Stimulated activated CD8-positive, alpha-beta memory T cell treated with anti-CD3 and anti-CD28 coated beads, Interleukin-7, amount 100 ng/mL, for 48 hours (primary cell): ENCODE measurements at places on chromosomes 7 and 10.

DNA sequence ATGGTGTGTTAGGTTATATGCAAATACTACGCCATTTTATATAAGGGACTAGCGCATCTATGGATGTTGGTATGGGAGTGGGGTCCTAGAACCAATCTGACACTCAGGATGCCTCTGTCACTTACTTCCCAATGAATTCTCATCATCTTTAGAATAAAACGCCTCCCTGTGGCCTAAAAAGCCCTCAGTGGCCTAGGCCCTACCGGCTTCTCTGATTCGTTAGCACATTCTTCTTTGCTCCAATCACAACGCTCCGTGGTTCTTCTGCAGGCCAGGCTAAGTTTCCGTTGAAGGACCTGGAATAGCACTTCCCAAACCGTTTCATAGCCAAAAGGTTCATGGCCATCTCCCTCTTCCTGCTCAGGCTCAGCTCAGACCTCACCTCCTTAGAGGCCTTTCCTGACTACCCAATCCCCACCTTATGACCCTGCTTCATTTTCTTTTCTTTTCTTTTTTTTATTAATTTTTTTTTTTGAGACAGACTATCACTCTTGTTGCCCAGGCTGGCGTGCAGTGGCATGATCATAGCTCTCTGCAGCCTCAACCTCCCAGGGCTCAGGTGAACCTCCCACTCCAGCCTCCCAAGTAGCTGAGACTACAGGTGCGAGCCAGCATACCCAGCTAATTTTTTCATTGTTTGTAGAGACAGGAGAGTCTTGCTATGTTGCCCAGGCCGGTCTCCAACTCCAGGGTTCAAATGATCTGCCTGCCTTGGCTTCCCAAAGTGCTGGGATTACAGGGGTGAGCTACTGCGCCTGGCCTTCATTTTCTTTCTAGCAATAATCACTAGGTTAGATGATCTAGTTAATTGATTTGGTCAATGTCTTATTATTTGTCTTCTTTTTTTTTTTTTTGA is 24.5 kb upstream of the YWHAG start:
- no peak for DNase-seq

- no peak for DNase-seq
These were observed 14.5 kb downstream of the IPMK start for GRCh38 chr10:58253184-58253583.

DNA sequence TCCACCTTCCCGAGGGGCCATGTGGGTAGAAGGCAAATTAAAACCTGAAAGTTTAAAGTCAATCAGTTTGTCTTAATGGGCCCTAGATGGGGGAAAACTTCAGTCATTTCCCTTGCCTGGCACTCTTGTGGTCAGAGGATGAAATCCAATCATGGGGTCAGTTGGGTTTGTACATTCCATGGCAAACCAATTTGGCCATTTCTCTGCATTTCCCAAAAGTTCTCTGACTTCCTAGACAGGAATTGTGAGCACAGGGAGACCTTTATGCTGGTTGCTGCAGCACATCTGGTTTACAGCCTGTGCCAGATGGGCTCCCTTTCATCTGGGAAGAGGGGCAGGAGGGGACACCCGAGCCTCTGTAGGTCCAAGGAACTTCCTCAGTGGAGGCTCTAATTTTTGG is 113.0 kb downstream of the CYP26A1 start:
- DNase-seq: no peak

DNA sequence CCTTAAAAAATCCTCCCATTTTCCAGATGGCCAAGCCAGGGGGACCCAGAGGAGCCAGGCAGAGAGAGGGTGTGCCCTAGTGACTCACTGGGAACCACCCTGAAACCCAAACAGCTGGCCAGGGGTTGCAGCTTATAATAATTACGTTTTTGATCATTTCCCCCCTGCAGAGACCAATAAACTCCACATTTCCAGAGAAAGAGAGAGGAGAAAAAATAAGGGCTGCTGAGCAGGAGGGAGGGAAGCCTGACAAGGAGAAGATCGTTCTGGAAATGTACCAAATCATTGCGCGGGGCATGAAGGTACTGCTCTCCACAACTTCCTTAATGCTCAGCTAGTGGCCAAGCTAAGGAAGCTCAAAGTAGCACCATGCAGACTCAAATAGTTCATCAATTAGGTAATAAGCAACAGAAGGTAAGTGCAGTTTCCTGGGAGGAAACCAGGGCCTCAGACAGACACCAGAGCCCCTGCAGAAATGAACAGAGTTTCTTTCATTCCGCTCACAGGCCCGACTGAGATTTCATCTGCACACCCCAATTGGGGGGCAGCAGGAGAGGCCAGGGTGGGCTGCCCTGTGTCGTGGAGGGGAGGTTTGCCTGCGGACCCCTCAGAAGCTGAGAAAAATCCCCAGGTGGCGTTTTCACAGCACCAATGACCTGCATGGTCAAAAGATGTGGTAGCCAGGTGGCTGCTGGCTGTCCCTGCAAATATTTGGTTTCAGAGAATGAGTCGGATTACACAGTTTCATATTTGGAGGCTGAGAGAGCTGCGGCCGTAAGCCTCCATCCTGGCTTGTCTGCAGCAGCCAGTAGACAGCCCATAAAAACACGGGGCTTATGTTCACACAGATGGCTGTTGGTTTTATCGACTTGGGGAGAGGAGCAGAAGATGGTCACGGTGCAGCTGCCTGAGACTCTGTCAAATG is 153.2 kb upstream of the LYZL2 start:
- no peak for DNase-seq

GRCh38 chr10:8133146-8133545 is 78.7 kb downstream of the GATA3 start:
- DNase-seq: no peak

DNA sequence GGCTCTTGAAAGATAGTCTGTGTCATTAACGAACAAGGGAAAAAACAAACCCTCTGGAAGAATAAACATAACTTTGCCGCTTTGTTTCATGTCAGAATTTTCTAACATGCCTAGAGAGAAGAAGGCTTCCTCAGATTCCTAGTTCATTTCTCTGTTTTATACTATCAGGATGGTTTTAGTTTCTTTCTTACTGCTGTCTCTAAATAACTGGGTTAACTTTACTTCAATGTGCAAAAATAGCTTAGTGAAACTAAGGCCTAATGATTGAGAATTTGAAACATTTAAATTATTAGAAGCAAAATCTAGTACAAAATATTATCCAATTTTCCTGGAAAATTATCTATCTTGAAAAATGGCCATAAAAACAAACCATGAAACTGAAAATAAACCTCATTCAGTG is 72.1 kb upstream of the OGDHL start:
- DNase-seq: no peak

DNA sequence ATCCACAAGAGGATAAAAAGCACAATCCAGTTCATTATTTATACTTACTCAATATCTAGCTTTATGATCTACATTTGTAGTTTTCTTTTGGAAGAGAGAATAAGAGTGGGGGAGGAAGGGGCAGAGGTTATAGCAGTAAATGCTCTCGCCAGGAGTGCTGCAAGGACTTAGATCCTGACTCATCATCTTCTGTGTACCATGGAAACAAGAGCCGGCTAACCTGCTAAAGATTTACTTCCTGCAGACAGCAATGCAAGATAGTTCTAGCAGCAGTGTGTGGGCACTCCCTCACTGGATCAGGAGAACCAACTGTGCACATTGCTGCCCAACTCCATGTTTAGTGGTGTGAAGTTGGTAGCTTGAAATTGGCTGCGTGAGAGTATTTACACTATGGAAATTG is 47.7 kb upstream of the TRIL start:
- no peak for DNase-seq

- no peak for DNase-seq
These were observed 13.1 kb downstream of the SFXN3 start for GRCh38 chr10:101044117-101044516.

DNA sequence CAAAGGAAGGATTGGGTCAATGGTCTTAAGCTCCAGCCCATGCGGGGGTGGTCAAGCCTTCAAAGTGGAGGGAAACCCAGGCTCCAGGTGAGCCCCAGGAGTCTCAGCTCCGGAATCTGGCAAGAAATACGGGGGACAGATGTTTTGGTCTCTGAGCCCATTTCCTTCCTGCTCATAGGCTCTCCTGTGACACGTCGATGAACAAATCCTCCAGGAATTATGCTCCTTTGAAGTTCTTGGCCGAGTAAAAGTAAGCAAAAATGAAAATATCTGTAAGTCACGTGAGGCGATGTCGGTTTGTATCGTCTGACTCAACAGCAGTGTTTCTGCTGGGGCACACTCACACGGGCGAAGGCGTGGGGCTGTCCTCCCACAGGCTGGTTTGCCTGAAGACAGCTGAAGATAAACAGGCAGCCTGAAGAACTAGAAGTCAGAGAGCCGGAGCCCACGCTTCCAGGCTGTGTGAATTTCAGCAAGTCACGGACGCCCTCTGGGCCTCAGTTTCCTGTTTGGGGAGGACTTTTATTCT is 52.6 kb upstream of the SMNDC1 start:
- no peak for DNase-seq

DNA sequence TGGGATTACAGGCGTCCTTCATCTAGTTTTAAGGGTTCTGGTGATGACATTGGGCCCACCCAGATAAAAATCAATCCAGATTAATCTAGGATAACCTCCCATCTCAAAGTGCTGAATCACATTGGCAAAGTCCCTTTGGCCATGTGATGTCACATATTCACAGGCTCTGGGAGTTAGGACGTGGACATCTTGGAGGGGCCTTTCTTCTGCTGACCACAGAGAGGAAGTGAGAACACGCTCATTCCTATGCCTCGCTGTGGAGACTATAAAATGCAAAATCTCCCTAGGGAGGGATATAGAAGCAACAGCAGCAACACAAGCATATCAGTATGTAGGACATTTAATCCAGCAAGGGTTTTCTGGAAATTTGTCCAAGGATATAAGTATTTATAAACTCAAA is 266.0 kb upstream of the PITRM1 start:
- no peak for DNase-seq

GRCh38 chr7:107898997-107899594 is 8.1 kb downstream of the DLD start:
- no peak for DNase-seq

GRCh38 chr7:158531661-158532060 is 56.0 kb downstream of the PTPRN2 start:
- no peak for DNase-seq

DNA sequence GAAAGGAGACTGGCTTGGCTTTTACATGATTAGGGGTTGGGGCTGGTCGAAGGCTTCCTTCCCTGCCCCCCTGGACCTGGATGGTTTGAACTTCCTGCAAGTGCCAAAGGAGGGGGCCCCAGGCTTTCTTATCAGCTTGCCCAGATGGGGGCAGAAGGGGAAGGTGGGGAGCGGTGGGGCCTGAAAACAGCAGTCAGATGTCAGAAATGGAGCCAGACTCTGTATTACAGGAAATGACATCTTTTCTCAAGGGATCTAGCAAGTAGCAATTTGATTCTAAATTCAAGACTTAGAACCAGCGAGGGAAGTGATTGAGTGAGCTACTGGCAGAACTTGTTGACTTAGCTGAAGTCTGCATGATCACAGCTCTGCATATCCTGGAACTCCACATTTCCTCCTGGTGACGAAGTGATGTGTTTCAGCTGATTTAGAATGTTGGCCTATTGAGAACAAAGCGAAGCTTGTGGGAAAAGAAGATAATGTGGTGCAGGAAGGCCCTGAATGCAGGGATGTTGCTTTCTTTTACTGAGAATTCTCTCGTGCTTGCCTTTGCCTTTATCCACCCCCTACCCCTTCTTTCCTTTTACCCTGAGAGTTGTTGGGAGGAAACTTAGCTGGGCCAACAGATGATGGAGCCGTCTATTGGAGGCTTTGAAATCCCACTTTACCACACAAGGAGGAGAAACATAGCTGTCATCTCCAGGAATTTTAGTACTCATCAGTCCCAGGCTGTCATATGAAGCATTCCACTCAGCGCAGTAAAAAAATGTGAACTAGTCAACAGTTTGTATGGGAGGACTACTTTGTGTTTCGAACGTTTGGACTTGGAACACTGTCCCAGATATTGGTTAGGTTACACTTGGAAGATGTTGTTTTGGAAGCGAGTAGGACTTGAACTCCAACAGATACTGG is 43.2 kb downstream of the CCNY start:
- no peak for DNase-seq

DNA sequence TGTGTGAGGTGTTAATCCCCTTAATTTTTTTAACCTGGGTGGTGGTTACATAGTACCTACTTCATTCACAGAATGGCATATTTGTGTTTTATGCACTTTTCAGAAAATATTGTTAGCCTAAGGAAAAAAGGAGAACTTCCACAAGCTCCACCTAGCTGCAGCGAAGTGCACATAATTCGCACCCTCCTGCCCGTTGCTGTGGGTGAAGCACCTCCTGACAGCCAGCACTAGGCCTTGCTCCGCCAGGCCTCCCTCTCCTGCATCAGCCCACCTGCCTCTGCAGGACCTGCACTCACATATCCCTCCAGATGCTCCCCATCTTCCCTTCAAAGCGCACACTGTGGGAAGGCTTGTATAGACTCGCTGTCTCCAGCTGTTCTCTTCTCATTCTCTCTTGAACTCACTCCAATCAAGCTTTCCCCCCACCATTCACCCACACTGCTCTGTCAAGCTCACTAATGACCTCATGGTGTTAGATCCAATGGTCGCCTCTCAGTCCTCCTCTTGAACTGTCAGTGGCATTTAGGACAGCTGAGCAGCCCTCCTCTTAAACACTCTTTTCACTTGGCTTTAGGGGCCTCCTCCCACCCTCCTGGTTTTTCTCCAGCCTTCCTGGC is 20.7 kb upstream of the GRID1 start:
- DNase-seq: no peak

- no peak for DNase-seq
These were observed 450.9 kb upstream of the MKI67 start for GRCh38 chr10:128576943-128577670.

DNA sequence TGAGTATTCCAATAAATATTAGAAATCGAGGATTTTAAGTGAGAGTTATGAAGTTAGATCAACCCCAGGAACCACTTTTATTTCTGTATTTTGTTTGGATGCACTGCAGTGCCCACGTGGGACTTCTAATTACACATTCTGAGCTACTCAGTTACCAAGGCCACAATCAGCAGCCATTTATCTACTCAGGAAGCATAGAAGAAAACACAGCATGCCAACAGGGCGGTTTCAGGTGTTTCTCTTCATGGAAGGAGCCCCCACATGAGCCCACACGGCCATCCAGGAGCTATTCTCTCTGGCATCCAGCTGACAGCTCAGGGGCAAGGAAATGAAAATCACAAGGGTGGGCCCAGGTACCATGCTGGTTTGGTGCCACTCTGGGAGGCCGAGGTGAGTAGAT is 266.5 kb upstream of the MKLN1 start:
- DNase-seq: no peak

DNA sequence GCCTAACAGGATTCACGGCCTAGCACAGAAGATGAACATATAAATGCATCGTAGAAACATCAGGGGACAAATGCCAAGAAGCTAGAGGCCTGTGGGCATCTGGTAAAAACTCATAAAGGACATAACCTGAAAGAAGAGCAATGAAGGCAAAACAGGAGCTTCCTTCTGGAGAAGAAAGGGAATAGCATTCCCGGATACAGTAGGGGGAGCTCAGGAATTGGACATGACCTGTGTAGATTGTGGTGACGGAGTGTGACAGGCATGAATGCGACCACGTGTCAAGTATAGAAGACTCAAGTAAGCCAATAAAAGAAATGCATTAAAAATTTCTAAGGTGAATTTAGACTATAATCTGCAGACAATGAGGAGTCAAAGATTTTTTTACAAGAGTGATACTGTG is 270.1 kb downstream of the AGMO start:
- DNase-seq: no peak

- DNase-seq: peak; percentile 8
These were observed 197.6 kb upstream of the ZNF32 start for GRCh38 chr10:43846187-43846680.

GRCh38 chr7:44375926-44376342 is 50.5 kb upstream of the CAMK2B start:
- DNase-seq: no peak
